ENCODE measurements at places on chromosomes 6 and 20. TPM values are rescaled to one million over a fixed set of nuclear protein-coding genes. Genes with fewer than 3 reads are reported as not detected.

GRCh38 chr20:19964289-19965265 is 52.6 kb upstream of the NAA20 start:
- DNase-seq: peak; percentile 91

DNA sequence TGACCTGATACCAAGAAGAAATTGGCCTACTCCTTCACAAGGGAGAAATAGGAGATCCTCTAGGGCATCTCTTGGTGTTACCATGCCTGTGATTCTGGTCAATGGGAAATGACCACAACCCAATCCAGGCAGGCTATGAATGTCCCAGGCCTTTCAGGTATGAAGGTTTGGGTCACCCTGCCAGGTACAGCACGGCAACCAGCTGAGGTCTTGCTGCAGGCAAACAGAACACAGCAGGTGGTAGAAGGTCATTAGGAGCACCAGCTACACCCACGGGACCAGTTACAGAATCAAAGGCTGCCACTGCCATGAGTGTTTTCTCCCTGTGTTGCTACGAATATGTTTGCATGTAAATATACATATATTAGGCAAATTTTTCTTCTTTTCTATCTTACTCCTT is 202.3 kb downstream of the ERMARD start:
- DNase-seq: no peak

GRCh38 chr20:57612436-57612835 is 7.8 kb downstream of the ZBP1 start:
- no peak for DNase-seq

- DNase-seq: no peak
Measured at GRCh38 chr6:107819964-107820337, 4.2 kb downstream of the SCML4 start.

- DNase-seq: no peak
Measured at GRCh38 chr6:35435074-35435837, 16.9 kb upstream of the FANCE start.

DNA sequence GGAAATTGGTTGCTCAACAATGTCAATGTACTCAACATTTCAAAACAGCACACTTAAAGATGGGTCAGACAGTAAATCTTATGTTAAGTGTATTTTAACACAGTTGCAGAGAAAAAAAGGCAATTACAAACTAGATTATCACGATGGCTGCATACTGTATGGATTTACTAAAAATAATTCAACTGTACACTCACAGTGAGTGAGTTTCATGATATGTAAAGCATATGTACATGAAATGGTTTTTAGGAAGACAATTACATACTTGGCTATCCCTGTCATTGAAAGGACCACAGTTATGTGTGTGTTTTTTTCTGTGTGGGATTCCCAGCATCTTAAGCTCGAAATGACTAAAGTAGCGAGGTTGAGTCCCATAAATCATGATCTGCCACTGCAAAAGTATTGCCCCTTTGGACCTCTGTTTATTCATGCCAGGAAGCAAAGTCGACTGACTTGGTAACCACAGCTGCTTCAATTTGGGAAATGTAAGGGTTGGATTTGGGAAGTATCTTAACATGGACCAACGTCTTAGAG is 5.5 kb upstream of the SALL4 start:
- DNase-seq: no peak

DNA sequence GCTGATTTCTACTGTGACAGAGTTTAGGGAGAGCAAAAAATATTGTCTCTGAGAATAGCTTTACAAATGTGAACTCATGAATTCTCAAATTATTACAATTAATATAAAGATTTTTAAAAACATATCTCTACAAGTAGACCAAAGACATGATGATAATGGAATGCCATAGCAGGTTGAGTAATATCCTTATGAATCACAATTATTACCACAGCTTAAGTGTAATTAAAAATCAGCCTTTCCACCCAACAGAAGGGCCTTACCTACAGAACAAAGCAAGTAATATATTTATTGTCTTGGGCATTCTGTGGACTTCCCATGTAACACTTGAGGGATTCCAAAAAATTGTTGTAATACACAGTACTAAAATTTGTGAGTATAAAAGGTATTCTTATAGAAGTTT is 1099.6 kb upstream of the GJE1 start:
- DNase-seq: no peak

- no peak for DNase-seq
Measured at GRCh38 chr6:148027201-148027600, 315.4 kb upstream of the SASH1 start.

GRCh38 chr6:1503811-1504210 is 105.9 kb upstream of the FOXC1 start:
- DNase-seq: no peak

DNA sequence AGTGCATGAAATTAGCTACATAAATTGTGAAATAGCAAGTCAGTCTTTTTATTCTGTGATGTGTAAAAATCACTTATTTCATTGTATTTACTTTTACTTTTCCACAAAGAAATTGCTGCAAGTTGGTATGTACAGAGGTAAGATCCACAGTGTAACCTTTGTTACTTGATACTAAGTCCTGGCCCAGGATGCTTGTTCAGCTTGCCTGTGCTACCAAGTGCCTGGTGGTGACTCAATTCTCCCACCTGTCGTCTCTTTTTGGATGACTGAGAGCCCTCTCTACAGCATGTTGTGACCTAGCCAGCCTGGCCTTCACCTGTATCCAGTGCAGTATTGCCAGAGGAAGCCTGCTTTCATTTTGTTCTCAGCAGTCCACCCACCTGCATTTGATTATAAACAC is 54.9 kb downstream of the ANKRD6 start:
- DNase-seq: no peak

DNA sequence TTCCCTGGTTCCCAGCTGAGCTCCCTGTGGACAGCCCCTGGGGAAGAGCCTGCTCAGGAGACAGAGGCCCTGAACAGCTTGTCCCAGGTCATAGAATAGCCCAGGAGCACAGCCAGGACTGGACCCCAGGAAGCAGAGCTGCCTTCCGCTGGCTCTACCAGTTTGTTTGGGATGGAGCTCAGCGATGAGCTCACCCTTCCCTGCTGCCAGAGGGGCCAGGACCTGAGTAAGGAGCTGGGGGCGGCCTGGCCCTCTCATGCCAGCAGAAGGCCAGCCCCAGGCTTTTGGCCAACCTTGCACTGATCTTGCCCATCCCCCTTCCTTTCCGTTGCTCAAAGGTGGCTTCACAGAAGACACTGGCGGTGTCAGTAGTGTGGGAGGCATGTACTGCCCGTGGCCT is 17.5 kb downstream of the MMP24OS start:
- DNase-seq: no peak

DNA sequence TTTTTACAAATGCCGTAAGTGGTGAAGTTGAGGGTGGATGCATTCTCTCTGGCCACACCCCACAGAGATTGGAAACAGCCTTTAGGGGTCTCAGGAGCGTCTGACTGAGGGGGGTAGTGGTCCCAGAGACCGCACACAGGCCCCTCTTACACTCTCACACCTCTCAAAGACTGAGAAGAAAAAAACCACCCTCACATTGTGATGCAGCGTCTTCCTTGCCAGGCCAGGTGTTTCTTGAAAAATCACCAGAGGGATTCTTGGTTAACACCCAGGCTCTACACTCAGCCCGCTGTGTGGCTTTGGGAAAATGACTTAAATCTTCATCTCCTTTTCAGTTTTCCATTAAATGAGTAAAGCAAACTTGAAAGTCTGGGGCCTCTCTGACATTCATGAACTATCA is 115.8 kb upstream of the SPTLC3 start:
- no peak for DNase-seq

DNA sequence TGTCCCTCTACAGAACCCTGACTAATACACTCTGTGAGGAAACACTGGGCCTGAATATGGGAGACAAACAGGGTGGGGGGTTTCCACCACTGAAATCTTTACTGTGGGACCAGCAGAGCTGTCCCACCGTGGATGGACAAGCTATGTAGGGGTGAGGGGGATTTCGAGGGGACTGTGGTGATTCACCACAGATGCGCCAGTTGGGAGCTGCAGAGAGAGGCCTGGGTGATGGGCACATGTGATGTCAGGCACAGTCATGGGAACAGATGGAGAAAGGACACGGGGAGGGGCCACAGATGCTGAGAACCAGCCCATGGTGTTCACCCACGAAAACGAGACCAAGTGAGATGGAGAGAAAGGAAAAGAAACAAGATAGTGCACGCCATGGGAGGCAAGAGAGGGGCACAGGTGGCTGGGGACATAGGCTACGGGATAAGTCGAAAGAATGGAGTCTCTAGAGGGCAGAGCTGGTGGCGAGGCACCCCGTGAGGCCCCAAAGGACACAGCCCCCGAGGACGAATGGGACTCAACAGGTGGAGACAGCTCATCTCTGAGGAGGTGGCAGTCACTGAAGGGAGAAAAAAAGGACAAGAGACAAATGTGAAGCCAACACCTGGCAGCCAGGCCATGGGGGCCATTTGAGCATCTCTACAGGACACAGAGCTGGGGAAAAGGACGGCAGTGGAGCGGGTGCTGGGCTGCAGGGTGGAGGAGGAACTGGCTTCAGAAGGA is 10.5 kb upstream of the RAMACL start:
- DNase-seq: no peak

GRCh38 chr6:129902681-129903080 is 41.6 kb upstream of the TMEM244 start:
- DNase-seq: no peak

DNA sequence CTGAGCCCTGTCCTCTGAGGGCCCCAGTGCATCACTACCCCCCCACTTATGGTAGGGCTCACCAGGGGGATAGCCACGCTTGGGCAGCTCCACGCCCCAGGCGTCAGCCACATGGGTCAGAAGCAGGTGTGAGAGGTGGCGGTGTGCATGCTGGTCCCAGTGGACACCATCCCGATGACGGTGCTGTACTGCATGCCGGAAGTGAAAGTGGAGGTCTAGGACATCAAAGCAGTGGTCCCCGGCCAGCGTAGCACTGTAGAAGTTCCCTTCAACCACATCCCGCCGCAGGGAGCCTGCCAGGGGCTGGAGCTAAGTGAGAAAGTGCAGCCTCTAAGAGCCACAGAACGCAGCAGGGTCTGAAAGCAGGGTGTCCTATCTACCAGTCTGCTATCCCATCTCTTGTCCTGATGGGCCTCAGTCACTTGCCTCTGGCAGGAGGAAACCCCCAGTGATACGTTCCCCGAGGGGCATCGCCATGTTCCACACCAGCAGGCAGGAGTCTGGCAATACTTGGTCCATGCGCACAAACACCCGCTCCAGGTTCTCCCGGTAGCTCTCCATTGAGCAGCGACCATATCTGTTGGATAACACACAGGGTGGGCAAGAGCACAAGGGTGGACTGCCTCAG is 2.2 kb downstream of the PCED1A start:
- no peak for DNase-seq

GRCh38 chr6:17004269-17004668 is 97.6 kb upstream of the STMND1 start:
- DNase-seq: no peak

DNA sequence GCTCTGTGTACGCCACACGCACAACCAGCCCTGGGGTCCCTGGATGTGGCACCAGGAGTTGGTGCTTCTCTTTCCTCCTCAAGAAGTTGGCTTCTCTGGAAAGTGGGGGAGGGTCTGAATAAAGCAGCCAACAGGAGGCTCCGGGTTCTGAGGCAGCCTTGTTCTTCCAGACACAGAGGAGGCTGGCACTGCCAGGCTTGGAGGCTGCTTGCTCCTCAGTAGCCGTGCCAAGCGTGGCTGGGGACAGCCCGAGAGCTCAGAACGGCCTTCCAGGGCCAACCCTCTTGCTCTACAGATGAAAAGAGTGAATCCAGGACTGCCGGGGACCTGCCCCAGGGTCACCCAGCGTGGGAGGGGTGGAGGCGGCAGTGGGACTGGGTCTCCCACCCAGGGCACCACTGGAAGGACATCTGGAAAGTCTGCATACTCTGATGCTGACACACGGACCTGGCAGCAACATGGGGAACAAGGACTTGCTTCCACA is 70.4 kb downstream of the SLC22A23 start:
- DNase-seq: no peak

Gene BANF2
- not detected for total RNA-seq

Gene MAP7
- total RNA-seq: 16.1 TPM

Gene SLC22A1
- total RNA-seq: 0.12 TPM

Gene SLC22A7
- total RNA-seq: not detected

Gene ENPP5
- total RNA-seq: 1.5 TPM

Gene OOEP
- not detected for total RNA-seq

Gene C20orf173
- total RNA-seq: not detected

Gene LGSN
- not detected for total RNA-seq

Gene PNLDC1
- total RNA-seq: not detected

Gene STXBP5
- total RNA-seq: 16.3 TPM

Measured in epithelial cell of proximal tubule (primary cell).